ENCODE measurements at places on chromosomes 2 and 18.

- no peak for DNase-seq
These were observed 395.8 kb downstream of the LNPK start for GRCh38 chr2:175606010-175606841.

- no peak for DNase-seq
These were observed 127.3 kb downstream of the DIS3L2 start for GRCh38 chr2:232088771-232089170.

DNA sequence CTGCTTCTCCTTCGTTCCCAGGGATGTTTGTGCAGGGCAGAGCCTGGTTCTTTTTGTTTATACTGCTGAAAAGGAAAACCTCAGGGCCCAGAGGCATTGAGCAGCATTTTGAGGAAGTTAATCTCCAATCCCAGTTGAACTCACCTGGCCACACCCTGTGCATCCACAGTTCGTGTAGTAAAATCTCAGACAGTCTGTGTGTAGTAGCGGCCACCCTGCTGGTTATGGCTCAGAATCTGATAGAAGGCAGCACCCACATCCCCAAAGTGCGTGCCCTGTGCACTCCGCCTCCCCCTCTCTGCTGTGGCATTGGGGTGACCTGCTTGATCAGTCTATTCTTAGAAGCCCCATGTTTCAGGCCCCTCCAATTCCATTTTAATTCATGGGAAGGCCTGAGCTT lies 10.9 kb downstream of the TRIB2 start:
- DNase-seq: no peak

GRCh38 chr2:105761931-105762515 lies 17.3 kb downstream of the NCK2 start:
- DNase-seq: peak; percentile 85

- no peak for DNase-seq
These were observed 572.0 kb upstream of the LINC00305 start for GRCh38 chr18:64720781-64721464.

GRCh38 chr2:28663359-28663758 lies 88.3 kb upstream of the PPP1CB start:
- no peak for DNase-seq

DNA sequence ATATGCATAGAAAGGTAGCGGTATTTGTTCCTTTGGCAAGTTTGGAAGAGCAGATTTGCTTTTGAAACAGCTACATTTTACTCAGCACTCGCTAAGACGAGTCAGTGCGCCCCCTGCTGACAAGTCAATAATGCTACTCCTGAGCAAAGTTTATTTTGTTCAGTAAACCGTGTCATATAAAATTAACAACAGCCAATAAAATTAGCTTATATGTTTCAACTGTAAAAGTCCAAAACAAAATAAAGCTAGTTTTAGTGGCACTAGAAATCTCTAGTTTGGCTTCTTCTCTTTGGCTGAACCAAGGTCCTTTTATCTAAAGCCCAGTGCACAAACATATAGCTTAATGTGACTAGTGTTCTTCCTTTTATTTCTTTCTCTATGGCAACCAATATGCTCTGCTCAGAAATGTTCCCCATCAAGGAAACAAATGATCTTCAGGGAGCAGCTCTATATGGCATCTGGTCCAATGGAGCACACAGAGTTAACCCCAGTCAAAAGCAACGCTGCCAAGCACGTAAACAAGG lies 4.2 kb upstream of the POU3F3 start:
- no peak for DNase-seq

GRCh38 chr18:12159446-12159845 lies 65.8 kb downstream of the ANKRD62 start:
- no peak for DNase-seq

- peak; percentile 18 for DNase-seq
These were observed 426.7 kb upstream of the SMIM21 start for GRCh38 chr18:75854174-75854573.

Measured in NT2/D1 (cell line).